K562 (cell line): ENCODE measurements at places on chromosomes 2 and 18. TPM values are rescaled to one million over a fixed set of nuclear protein-coding genes. Genes with fewer than 3 reads are reported as not detected.

DNA sequence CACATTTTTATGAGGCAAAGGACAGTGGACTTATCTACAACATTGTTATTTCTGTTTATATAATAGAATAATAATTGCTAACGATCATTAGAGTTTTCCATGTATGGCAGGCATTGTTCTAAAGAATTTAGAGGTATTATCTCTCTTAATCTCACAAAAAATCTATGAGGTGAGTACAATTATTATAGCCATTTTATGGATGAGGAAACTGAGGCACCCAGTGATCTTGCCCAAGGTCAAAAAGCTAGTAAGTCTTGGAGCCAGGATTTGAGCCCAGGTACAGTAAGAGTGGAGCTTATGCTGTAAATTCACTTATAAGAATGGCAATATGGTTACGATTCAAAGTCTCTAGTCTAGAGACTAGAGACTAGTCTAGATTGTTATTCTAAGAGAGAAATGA, 331.7 kb downstream of the PLCL1 start:
- no peaks in the 10 kb centered on the region for H3K27me3 ChIP-seq
- no peaks in the 10 kb centered on the region; the same call in 1 of the 2 replicates for H3K4me1 ChIP-seq
- no peak overlapping the region for H3K4me3 ChIP-seq
- DNase-seq, result no peak
- H3K27ac ChIP-seq, result no peak overlapping the region
- no peaks in the 10 kb centered on the region for H3K36me3 ChIP-seq

GRCh38 chr18:78975699-78976335, 3.8 kb upstream of the SALL3 start:
- H3K27ac ChIP-seq, result no peak overlapping the region
- H3K4me3 ChIP-seq, result no peak overlapping the region
- DNase-seq, result no peak

DNA sequence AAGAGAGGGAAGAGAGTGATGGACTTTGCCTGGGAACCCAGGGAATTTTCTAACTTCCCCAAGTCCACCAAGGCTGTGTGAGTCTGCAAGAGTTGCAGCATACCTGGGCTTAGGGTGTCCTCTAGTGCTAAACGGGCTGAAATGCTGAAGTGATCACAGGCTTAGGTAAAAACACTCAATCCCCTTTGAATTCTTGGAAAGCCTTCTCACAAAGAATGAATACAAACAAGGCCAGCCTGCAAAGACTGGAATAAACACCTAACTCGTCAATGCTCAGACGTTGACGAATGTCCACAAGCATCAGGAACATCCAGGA, 30.0 kb upstream of the BMP10 start:
- H3K27me3 ChIP-seq, result 0 out of 2 replicates have a peak, but pooled peaks cover 5% of the 10 kb centered on the region
- no peaks in the 10 kb centered on the region for H3K36me3 ChIP-seq

DNA sequence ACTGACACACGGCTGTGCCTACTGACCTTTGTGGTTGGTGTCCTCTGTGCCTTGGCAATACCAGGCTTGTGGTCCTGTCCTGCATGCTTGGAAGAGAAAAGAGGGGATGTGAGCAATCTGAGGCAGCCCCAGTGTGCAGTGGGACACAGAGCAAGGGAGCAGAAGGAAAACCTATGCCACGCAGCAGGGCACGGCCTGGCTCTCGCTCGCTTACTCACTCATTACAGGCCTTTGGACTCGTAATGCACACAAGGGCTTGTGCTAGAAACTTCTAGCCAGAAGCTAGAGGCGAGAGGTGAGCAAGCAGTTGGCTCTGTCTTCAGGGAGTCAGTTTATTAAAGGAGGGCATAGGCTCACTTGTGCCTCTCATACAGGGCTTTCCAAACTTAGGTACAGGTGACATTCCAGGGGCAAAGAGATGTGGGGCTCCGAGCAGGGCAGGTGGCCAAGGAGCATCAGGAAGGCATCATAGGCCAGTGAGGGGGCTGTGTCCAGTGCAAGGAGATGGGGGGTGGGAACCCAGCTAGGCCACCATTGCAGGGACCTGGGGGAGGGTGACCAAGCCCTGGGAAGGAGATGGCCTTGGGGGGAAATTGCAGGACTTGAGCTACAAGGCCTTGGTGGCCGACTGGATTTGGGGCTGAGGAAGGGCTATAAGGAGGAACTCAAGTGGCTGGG, 100.8 kb downstream of the DYSF start:
- H3K36me3 ChIP-seq, result no peaks in the 10 kb centered on the region
- H3K27me3 ChIP-seq, result no peaks in the 10 kb centered on the region
- no peak overlapping the region for H3K4me3 ChIP-seq

DNA sequence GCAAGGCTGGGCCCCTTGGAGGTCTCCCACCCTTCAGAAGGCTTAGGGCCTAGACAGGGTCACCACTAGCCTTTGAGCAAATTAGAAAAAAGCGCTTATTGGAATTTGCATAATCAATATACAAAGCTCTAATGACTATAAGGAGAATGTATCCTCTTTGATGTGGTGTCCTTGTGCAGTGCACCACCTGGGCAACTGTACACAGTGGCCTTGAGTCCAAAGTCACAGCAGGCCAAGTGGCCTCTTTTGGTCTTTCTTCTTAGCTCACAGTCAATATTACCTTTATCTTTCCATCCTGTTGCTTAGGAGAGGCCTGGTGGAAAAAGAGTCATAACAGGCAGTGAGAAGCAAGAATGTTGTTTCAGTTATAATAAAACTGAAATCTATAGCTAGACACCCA, 19.7 kb upstream of the ST3GAL5 start:
- H3K4me3 ChIP-seq, result no peak overlapping the region
- H3K4me1 ChIP-seq, result peaks cover 11% of the 10 kb centered on the region; the same call in 2 of the 3 replicates
- no peak overlapping the region for H3K27ac ChIP-seq
- no peak for DNase-seq
- H3K36me3 ChIP-seq, result no peaks in the 10 kb centered on the region
- no peaks in the 10 kb centered on the region for H3K27me3 ChIP-seq

- H3K4me1 ChIP-seq, result no peaks in the 10 kb centered on the region; the same call in 2 of the 3 replicates
- no peaks in the 10 kb centered on the region for H3K36me3 ChIP-seq
These were observed 8.5 kb downstream of the CIB4 start for GRCh38 chr2:26632624-26633185.

- H3K27ac ChIP-seq, result no peak within 1 kb of the TSS
These were observed at the start of gene SULT1C2 for GRCh38 chr2:108288534-108289106. TSS of gene SULT1C2 (plus strand) at chr2:108288895. CDS start at chr2:108293668, 4,773 bp downstream.

- no peaks in the 10 kb centered on the region for H3K36me3 ChIP-seq
- no peak for DNase-seq
- H3K27me3 ChIP-seq, result no peaks in the 10 kb centered on the region
- H3K27ac ChIP-seq, result no peak overlapping the region
These were observed 57.7 kb downstream of the METTL4 start for GRCh38 chr18:2513616-2514015.

GRCh38 chr2:140502951-140503630, 1627.7 kb downstream of the LRP1B start:
- no peak overlapping the region for H3K4me3 ChIP-seq
- no peaks in the 10 kb centered on the region for H3K27me3 ChIP-seq
- H3K36me3 ChIP-seq, result no peaks in the 10 kb centered on the region
- no peak for DNase-seq

- no peak overlapping the region for H3K4me3 ChIP-seq
- H3K36me3 ChIP-seq, result no peaks in the 10 kb centered on the region
- H3K4me1 ChIP-seq, result no peaks in the 10 kb centered on the region
- no peak overlapping the region for H3K27ac ChIP-seq
These were observed 314.8 kb downstream of the CYP26B1 start for GRCh38 chr2:71832844-71833243.

- no peaks in the 10 kb centered on the region for H3K4me1 ChIP-seq
- DNase-seq, result no peak
- no peak overlapping the region for H3K4me3 ChIP-seq
- no peaks in the 10 kb centered on the region for H3K27me3 ChIP-seq
These were observed 56.4 kb upstream of the ITGB6 start for GRCh38 chr2:160256507-160256906.

DNA sequence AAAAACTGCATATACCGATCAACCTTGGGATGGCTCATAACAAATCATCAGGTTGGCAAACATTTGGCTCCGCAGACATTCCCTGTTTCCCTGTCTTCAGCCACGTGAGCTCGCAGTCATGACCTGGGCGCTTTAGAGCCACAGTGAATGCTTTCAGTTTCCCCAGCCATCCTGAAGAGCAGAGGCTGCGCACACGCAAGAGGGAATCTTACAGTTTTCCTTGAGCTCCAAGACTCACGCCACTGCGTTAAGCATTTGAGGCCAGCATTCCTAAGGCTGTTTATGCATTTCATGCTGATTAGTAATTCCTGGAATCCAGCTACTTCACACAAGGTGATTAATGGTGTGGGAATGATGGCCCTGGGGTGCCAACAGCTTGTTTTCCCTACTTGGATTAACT, 95.1 kb downstream of the MTCL1 start:
- no peak overlapping the region for H3K4me3 ChIP-seq
- no peaks in the 10 kb centered on the region for H3K36me3 ChIP-seq
- H3K27ac ChIP-seq, result no peak overlapping the region
- no peak for DNase-seq
- H3K4me1 ChIP-seq, result peaks cover 8% of the 10 kb centered on the region

DNA sequence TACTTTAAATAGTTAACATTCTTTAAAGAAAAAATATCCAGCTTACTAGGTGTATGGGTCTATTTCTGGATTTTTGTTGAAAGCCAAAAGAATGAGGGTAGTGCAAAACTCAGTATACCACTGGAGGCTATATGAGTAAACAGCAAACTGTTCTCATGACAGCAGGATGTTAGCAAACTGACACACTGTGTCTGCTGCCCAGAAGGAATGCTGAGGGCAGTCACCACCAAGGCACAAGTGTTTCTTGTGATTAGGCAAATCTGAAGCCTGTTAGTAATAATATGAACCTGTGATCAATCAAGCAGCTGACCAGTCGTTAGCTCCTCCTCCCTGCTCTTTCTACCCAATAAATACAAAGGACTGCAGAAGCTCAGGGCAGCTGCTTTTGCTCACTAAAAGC, 50.5 kb upstream of the SULT1C3 start:
- H3K36me3 ChIP-seq, result no peaks in the 10 kb centered on the region
- no peak overlapping the region for H3K27ac ChIP-seq
- no peaks in the 10 kb centered on the region for H3K27me3 ChIP-seq
- no peak overlapping the region for H3K4me3 ChIP-seq

- no peaks in the 10 kb centered on the region for H3K36me3 ChIP-seq
- no peaks in the 10 kb centered on the region for H3K27me3 ChIP-seq
- DNase-seq, result no peak
- no peaks in the 10 kb centered on the region for H3K4me1 ChIP-seq
- no peak overlapping the region for H3K27ac ChIP-seq
These were observed 19.8 kb downstream of the HDAC4 start for GRCh38 chr2:239380831-239381708.

- no peak overlapping the region for H3K4me3 ChIP-seq
- H3K27ac ChIP-seq, result no peak overlapping the region
- DNase-seq, result no peak
- no peaks in the 10 kb centered on the region for H3K27me3 ChIP-seq
- no peaks in the 10 kb centered on the region for H3K36me3 ChIP-seq
These were observed 98.0 kb upstream of the ZSWIM2 start for GRCh38 chr2:186946896-186947467.

- no peak overlapping the region for H3K27ac ChIP-seq
- H3K27me3 ChIP-seq, result no peaks in the 10 kb centered on the region
These were observed 367.1 kb downstream of the HRH4 start for GRCh38 chr18:24827501-24827900.

DNA sequence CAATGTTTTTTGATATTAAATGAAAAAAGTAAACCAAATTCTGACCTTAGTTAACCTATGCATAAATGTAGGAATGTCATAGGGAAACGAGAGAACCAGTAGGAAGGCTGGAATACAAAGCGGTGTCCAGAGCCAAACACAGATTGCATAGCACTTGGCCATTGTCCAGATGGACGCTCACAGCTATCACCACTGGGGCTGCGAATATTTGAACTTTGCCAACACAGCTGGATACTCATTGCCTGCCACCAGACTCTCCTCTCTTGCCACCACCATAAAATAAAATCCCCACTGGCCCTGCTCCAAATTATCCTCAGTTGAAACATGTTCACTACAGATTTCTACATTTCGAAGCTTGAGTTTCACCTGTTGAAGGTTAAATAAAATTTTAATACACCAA, 159.3 kb upstream of the GULP1 start:
- H3K27me3 ChIP-seq, result no peaks in the 10 kb centered on the region
- H3K27ac ChIP-seq, result no peak overlapping the region
- H3K36me3 ChIP-seq, result no peaks in the 10 kb centered on the region
- H3K4me1 ChIP-seq, result no peaks in the 10 kb centered on the region
- no peak for DNase-seq

- no peaks in the 10 kb centered on the region for H3K4me1 ChIP-seq
- H3K4me3 ChIP-seq, result no peak overlapping the region
- H3K27me3 ChIP-seq, result no peaks in the 10 kb centered on the region
- H3K27ac ChIP-seq, result no peak overlapping the region
These were observed 657.2 kb upstream of the FSHR start for GRCh38 chr2:49811502-49811901.

GRCh38 chr18:61888622-61889021, 4.2 kb downstream of the RNF152 start:
- H3K27ac ChIP-seq, result no peak overlapping the region

DNA sequence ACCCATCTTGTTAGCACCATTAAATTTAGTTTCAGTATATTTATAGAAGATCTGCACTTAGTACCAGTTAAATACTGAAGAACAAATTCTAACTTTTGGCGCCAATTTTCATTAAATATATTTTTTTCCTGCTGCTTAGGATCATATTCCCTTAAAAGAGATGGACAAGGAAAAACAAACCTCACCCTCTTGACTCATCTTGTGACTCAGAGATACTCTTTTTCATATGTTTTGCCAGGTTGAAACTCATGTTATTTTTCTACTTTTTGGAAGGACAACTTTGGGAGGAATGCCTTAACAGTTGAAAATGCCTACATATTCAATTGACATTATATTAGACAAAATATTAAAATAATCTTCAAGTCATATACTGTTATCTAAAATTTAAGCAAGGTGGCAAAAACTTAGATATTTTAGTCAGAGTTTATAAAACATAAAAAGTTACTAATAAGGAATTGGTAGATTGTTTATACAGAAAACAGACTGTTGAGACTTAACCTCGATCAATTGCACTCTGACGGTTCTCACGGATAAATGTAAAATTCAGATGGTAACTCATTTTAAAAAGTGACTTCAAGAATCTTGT, 36.2 kb downstream of the PNO1 start:
- no peak for DNase-seq
- H3K36me3 ChIP-seq, result peaks cover 5% of the 10 kb centered on the region
- no peaks in the 10 kb centered on the region for H3K27me3 ChIP-seq
- peaks cover 5% of the 10 kb centered on the region for H3K4me1 ChIP-seq

GRCh38 chr2:26477911-26478253, at the start of gene OTOF:
TSS of gene OTOF (minus strand) at chr2:26478124.
- no peaks in the 10 kb centered on the region for H3K36me3 ChIP-seq
- H3K27me3 ChIP-seq, result peaks cover 7% of the 10 kb centered on the region
- H3K27ac ChIP-seq, result no peak within 1 kb of the TSS
- no peak within 1 kb of the TSS for H3K4me3 ChIP-seq
- DNase-seq, result no peak

GRCh38 chr18:30404422-30404821, 638.1 kb downstream of the DSC3 start:
- H3K36me3 ChIP-seq, result no peaks in the 10 kb centered on the region
- H3K27me3 ChIP-seq, result no peaks in the 10 kb centered on the region
- no peaks in the 10 kb centered on the region for H3K4me1 ChIP-seq
- DNase-seq, result no peak
- no peak overlapping the region for H3K4me3 ChIP-seq

GRCh38 chr2:99725820-99726219, 236.0 kb upstream of the REV1 start:
- DNase-seq, result no peak
- H3K4me1 ChIP-seq, result no peaks in the 10 kb centered on the region
- H3K27ac ChIP-seq, result no peak overlapping the region
- H3K36me3 ChIP-seq, result no peaks in the 10 kb centered on the region
- H3K27me3 ChIP-seq, result no peaks in the 10 kb centered on the region; the same call in 2 of the 3 replicates

SPP2 gene
- polyA plus RNA-seq, result not detected in 2 replicates

MARCO gene
- polyA plus RNA-seq, result not detected in 2 replicates

ZNF236 gene
- polyA plus RNA-seq, result 4.1 and 4.4 TPM in 2 replicates

TACR1 gene
- polyA plus RNA-seq, result not detected in 2 replicates

GREB1L gene
- not detected in 2 replicates for polyA plus RNA-seq

GPR45 gene
- not detected in 2 replicates for polyA plus RNA-seq

HIBCH gene
- 24.0 and 26.1 TPM in 2 replicates for polyA plus RNA-seq

CDH7 gene
- polyA plus RNA-seq, result 0.05 TPM in 1 of 2 replicates, not detected in the other

TRIM43 gene
- not detected in 2 replicates for polyA plus RNA-seq

FOXI3 gene
- not detected in 2 replicates for polyA plus RNA-seq

SPR gene
- 28.5 TPM in 2 replicates for polyA plus RNA-seq
